NCI-H510A (cell line): ENCODE measurements at places on chromosomes 4 and X.

DNA sequence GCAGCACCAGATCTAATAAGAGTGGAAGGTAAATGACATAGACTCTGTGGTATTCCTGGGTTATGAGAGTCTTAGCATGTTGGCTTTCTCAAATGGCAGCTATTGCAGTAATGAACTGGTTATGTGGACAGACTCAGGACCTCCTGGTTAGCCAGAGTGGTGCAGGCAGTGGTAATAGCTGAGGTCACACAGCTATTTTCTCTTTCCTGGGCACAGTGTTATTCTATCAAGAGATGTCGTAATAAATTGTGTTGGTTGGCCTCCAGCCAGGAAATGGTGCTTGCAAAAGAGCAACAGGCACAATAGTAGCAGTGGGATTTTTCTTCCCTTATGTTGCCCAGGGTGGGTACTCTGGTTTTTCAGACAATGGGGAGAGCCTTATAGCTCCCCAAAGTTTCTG is 279.2 kb upstream of the FGF16 start:
- DNase-seq: no peak

GRCh38 chrX:14476205-14476604 is 53.1 kb upstream of the GLRA2 start:
- no peak for DNase-seq

- DNase-seq: no peak
Measured at GRCh38 chrX:75273483-75273882, 402 bp upstream of the UPRT start.

DNA sequence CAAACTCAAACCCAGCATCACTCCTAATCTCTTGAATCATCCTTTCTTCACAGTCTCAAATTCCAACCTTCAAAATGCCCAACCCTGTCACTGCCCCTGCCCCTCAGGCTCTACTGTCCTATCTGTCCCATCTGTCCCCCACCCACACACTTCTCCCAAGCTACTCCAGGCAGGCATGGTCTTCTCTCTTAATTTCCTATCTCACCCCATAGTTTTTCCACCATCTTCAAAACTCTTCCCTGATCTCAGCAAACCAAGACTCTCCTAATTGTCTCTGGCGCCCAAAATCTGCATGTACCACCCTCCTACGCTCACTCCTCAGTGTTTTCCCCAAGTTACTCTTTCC is 644 bp downstream of the LAMP2 start:
- no peak for DNase-seq

DNA sequence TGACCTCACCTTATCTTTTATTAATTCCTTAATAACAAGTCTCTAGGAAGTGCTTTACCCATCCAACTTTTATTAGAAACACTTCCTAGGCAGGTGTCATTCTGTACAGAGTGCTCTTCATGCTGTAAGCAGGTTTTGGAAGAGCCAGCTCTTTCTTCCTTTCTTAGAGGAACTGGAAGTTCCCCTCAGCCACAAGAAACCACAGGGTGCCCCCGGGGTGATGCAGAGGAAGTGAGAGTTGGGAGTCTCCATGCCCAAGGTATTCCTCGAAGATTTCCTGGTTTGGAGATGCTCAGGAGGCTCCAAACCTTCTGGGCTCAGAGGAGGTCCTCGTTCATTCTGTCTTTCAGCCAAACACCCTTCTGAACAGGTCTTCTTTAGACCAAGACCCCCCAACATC is 83.8 kb downstream of the EGF start:
- no peak for DNase-seq

- DNase-seq: no peak
Measured at GRCh38 chrX:24426921-24427746, 38.0 kb upstream of the PDK3 start.

- no peak for DNase-seq
Measured at GRCh38 chr4:16883806-16884205, 14.6 kb downstream of the LDB2 start.
